Breast epithelium (tissue), 4 donors: ENCODE measurements at places on chromosomes 6 and 20. TPM values are rescaled to one million over a fixed set of nuclear protein-coding genes. Genes with fewer than 3 reads are reported as not detected.

DNA sequence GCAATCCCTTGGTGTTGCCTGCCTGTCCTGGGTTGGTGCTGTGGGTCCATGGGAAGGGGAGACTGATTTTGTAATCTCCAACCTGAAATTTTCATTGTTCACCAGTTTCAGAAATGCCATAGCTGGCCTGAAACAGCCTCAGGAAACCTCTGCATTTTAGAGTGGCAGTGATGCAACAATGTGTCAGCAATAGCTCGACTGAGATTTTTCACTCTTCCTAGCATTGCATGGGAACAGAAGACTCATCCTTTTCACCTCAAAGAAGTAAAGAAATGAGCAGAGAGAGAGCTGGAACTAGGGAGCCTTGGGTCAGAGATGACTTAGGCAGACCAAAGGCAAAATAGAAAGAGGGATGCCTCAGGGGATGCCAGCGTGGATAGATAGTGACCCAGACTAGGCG is 23.7 kb upstream of the TMEM14A start:
- H3K27ac ChIP-seq, result no peak overlapping the region
- H3K4me3 ChIP-seq, result no peak overlapping the region
- no peaks in the 10 kb centered on the region for H3K4me1 ChIP-seq
- H3K36me3 ChIP-seq, result no peaks in the 10 kb centered on the region
- DNase-seq, result no peak

DNA sequence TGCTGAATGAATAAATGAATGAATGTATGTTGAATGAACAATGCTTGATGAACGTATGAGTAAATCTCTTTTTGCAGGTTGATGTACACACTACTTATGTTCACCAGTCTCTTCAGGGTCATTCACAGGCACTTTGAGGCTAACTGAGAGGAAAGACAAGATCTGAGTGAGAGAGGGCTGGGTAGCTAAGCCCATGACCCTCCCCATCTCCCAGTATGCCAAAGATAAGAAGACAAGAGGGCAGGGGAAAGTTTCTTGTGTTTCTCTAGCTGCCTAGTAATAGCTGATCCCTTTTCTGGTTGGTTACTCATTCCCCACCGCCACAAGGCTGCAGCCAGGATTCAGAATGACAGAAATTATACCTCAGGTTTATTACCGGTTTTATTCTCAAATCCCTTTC is 90.7 kb downstream of the CEP57L1 start:
- no peak for DNase-seq
- no peaks in the 10 kb centered on the region for H3K4me1 ChIP-seq
- no peaks in the 10 kb centered on the region for H3K27me3 ChIP-seq
- no peaks in the 10 kb centered on the region for H3K36me3 ChIP-seq

- H3K27ac ChIP-seq, result no peak overlapping the region
- H3K4me3 ChIP-seq, result no peak overlapping the region
- DNase-seq, result no peak
- H3K27me3 ChIP-seq, result no peaks in the 10 kb centered on the region
- H3K36me3 ChIP-seq, result no peaks in the 10 kb centered on the region
These were observed 113.9 kb downstream of the MBOAT1 start for GRCh38 chr6:20098267-20098876.

DNA sequence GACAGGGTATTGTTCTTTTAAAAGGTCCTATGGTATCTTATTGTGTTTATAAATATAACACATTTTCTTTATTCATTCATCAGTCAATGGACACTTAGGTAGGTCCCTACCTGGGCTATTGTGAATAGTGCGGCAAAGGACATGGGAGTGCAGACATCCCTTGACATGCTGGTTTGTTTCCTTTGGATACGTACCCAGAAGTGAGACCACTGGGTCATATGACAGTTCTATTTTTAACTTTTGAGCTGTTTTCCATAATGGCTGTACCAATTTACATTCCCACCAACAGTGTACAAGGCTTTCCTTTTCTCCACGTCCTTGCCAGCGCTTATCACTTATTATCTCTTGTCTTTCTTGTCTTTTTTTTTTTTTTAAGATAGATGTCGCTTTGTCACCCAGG is 627.5 kb downstream of the PRKN start:
- H3K27ac ChIP-seq, result no peak overlapping the region
- no peak for DNase-seq
- H3K27me3 ChIP-seq, result no peaks in the 10 kb centered on the region
- H3K4me3 ChIP-seq, result no peak overlapping the region
- no peaks in the 10 kb centered on the region for H3K36me3 ChIP-seq

Gene COMMD7
- total RNA-seq, result 24.3 TPM

Gene LZTS3
- total RNA-seq, result 12.1 TPM

DNA sequence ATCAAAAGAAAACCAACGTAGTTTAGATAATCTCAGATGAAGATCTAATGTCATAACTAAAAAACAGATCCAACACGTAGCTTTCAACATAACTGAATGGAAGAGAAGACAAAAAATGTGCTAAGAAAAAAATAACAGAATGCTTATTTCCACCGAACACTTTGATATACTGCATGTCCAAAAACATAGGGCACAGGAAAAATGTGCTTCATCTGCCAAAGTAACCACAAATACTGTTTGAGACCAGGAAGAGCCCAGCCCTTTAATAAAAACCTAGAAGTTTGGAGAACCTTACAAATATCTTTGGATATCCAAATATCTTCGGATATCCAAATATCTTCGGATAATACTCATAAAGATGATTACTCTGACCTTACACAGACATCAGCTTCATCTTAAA is 19.8 kb downstream of the LAMA4 start:
- H3K4me1 ChIP-seq, result no peaks in the 10 kb centered on the region
- no peaks in the 10 kb centered on the region for H3K36me3 ChIP-seq
- peak overlapping the region; percentile 48 for H3K27ac ChIP-seq
- no peak for DNase-seq
- no peak overlapping the region for H3K4me3 ChIP-seq
